NCI-H1092 (cell line): ENCODE measurements at places on chromosomes 16 and 17.

DNA sequence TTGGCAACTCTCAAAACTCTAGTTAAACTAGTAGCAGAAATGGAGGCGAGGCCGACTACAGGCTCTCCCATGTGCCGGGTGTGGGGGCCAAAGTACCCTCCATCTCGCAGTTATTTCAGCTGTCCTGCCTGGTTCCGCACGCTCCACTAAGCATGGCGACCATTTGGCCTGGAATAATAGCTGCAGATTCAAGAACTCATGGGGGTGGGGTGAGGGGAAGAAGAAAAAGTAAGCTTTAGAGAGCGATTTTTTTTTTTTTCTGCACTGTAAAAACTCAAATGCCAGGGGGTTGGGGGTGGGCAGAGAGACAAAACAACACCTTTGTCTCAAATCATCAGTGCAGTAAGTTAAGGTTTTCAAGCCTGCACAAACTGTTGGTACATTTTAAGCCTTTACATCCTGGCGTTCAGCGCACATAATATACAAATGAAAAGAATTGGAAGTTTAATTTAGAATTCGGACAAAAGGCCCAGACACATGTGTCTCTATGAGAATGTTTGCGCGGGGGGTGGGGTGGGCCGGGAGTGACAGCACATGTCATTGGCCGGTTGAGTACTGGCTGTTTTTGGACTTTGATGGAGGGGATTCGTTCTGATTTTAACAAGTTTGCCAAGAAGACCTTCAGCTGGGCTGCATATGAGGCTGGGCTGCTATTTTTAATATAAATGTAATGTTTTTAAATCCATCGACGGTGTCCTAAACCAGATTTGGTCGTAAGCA is 694.7 kb upstream of the SALL1 start:
- no peak for DNase-seq

DNA sequence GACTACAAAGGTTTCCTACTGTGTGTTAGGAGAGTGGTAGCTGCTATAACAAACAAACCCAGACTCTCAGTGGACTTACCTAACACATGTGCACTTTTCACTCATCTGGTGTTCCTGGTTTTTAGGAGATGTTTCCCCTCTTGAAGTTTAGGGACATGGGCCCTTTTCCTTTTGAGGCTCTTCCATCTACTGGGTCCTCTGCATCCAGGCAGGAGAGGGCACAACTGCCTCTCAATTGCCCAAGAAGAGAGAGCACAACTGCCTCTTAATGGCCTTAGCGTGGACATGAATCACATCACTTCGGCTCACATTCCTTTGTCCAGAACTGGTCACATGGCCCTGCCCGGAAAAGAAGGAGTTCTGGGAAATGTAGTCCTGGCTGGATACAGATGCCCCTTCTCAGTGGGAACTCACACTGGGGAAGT is 9.8 kb upstream of the TNRC6C start:
- no peak for DNase-seq

GRCh38 chr17:76130473-76130872 is 10.6 kb downstream of the FOXJ1 start:
- DNase-seq = no peak

DNA sequence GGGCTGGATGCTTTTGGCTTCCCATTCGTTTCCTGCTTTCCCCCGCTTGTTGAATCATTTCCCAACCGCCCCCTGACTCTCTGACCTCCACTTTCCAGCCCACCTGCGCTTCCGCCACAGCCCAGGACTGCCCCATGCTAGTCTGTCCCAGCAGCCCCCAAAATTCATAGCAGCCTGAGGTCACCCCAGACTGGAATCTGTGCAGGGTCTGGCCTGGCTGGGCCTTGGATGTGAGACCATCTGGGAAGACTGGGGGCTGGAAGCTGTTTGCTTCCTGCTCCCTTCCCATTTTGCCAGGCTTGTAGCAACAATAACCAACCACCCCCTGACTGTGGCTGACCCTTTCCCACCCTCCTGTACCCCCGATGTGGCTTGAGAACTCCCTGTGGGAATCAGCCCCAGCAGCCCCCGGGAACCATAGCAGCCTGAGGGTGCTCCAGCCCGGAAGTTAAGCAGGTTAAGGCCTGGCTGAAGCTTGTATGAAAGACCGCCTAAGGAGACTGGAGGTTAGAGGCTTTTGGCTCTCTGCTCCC is 2290.8 kb downstream of the TP53TG3F start:
- no peak for DNase-seq

GRCh38 chr16:87407511-87408112 is 15.5 kb downstream of the MAP1LC3B start:
- no peak for DNase-seq

DNA sequence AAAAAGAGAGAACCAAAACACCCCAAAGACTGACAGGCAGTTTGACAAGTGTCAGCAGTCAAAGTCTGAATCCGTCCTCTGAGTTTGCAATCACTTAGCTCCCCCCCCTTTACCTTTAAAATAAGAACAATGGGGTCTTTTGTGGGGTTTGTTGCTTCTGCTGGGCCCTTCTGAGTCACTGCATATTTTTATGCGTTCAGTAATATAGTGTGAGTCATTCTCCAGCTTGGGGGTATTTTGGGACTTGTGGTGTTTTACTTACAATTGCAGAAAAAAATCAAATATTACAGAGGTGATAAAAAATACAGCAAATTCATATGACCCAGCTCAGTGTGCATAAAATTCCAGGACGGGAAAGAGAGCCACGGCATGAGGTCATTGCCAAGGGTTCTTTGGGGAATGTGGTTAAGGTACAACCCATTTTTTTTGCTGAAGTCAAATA is 120.1 kb downstream of the CYLD start:
- DNase-seq = no peak

DNA sequence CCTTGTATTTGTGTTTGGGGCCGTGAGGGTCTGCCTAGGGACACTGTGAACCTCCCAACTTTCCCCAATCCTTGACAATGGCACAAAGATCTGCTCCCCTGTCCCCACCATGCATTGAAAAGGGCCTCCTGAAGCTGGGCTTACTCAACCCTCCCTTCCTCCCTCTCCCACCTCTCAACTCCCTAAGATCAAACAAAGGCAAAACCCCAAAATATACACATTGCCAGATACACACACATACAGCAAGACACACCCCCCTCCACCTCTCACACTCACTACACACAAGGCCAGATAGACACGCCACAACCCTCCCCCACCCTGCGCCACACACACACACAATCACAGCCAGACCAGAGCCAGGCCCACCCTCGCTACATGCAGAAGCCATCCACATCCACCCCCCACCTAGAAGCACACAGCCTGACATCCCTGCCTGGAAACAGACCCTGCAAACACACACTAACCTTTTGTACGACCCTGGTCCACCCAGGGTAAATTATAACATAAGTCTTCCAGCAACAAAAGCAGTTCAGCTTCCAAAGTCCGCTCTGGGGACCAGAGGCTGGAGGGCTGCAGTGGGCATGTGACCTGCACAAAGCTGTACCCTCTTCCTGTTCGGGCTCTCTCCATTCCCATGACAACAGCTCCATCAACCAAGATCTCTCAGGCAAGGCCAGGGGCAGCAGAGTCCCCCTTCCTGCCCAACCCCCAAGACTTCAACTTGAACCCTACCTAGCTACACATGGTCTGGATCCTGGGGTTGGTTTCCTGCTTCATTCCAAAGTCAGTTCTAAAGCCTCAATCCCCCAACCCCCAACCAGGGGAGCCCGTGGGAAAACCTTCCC is 1.9 kb downstream of the PCGF2 start:
- DNase-seq = no peak

- DNase-seq = no peak
Observed at GRCh38 chr16:50857881-50858280, 116.0 kb downstream of the CYLD start.

DNA sequence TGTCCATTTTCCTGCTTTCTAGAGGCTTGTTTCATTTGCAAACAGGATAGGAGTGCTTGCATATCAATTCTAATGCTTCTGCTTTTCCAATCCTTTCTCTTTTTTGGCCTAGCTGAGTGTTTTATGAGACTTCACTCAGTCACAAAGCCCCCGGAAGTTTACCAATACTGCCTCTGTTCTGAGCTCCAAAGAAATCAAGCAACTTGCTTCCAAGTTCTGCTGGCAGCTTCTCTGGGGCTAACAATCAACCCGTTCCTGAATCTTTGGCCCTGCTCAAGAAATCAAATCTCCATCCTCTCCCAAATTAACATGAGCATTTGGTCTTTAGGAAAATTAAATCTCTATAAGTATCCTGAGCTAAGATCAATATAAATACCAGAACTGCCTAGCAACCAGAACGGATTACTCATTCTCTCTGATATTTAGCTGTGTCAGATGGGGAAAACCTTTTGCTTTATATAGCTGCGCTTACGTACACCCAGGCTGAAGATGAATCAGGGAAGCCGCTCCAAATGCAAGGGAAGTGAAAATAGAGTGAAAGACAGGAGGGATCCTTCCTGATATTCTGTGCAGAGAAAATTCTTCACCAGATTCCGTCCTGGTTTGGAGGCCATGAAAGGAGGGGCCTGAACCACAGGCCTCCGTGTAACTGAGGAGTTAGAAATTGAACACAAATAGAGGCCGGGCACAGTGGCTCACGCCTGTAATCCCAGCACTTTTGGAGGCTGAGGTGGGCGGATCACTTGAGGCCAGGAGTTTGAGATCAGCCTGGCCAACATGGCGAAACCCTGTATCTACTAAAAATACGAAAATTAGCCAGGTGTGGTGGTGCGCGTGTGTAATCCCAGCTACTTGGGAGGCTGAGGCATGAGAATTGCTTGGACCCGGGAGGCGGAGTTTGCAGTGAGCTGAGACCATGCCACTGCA is 23.3 kb upstream of the GRB2 start:
- no peak for DNase-seq

GRCh38 chr16:57534337-57534880 is 2.0 kb downstream of the CCDC102A start:
- no peak for DNase-seq

DNA sequence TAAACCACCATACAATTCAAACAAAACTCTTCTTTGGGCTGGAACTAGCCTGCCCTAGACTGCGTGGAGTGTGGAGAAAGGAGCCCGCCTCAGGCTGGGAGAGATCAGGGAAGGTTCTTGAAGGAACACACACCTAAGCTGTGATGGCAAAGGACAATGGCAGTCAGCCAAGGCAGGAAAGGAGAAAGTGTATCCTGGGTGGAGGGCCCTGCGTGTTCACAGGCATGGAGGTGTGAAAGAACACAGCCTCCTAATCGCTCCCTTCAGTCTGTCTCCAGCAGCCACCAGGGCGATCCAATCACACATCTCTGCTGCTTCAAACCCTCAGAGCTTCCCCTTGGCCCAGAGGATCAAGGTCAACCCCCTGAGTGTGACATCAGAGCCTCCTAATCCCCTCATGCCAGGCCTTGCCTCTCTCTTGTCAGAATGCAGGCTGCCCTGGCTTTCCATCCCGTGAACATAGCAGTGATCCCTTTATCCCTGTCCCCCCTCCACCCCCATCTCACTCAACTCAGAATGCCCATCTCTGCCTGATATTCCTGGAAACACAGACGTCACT is 173.0 kb downstream of the KATNIP start:
- no peak for DNase-seq

- DNase-seq = no peak
Observed at GRCh38 chr16:11105038-11105903, 150.7 kb downstream of the SOCS1 start.

DNA sequence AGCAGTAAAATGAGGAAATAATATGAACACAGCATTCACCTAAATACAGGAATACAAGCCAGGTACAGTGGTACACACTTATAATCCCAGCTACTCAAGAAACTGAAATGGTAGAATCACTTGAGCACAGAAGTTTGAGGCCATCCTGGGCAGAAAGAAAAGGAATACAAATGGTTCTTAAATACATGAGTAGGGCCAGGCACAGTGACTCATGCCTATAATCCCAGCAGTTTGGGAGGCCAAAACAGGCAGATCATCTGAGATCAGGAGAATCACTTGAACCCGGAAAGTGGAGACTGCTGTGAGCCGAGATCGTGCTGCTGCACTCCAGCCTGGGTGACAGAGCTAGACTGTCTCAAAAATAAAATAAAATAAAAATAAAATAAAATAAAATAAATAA is 23.0 kb upstream of the SMG8 start:
- no peak for DNase-seq

DNA sequence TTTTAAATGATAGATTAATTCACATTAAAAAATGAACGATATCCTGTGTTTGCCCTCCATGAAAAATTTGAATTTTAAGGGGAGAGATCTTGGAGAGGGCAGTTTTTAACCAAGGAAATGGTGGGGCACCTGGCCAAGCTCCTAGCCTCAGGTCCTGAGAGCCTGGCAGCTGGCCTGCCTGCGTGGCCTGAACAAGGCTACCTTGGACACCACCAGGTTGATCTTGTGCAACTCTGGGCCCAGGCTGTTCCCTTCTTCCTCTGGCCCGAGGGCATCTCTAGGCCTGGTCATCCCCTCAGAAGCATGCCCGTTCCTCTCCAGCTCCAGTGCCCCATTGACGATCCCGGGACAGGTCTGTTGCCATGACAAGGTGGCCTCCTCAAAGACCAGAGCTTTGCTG is 33.4 kb upstream of the LONP2 start:
- no peak for DNase-seq

- no peak for DNase-seq
Observed at GRCh38 chr16:4245077-4245791, 3.4 kb upstream of the SRL start.

- DNase-seq = no peak
Observed at GRCh38 chr16:28167730-28168129, 44.0 kb downstream of the XPO6 start.

- no peak for DNase-seq
Observed at GRCh38 chr16:11327277-11328171, 17.7 kb upstream of the RMI2 start.

DNA sequence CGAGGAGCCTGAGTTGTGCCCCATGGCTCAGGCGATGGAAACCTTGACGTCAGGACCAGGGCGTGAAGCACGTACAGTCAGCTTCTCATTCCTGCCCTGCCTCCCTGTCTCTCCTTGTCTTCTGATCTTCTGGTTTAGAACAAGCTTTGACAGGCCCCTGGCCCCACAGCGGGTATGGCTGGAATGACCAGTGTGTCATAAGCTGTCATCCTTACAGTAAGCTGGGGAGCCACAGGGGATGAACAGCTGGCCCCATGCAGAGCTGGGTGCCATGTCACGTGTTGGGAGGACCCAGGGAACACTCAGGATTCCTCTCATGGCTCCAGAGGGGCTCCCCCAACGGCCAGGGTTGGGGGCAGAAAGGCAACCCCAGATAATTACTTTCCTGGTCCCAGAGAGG is 157.6 kb upstream of the PLCG2 start:
- DNase-seq = no peak

DNA sequence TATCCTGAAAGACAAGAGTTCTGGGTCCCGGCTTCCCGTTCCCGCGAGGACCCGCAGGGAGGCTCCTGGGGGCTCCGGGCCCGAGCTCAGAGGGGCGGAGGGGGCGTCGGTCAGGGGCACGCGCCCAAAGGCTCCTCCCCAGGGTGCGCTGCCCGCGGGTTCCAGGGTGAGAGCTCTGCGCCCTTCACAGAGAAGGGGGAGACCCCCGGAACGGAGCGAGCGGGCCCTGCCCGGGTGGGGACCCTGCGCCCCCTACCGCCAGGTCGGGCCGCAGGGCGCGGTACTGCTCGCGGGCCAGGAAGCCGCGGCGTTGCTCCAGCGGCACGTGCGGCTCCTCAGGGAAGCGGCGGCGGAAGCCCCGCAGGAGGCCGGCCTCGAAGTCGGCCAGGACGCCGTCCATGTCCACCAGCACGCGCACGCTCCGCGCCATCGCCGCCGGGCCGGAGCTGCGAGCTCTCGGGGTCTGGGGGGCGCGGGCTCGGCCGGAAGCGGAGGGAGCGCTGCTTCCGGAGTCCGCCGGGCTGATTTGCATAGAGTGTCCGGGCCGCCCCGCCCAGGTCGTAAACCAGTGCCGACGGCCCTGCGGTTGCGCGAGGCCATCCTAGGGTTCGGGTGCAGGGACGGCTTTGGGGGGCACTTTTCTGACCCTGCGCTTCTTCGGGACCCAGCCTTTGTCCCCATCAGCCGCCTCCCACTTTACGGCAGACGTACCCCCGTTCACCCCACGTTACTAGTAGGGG is at the start of gene NT5C:
Gene NT5C, minus strand, starts transcription at position 465 of the 740 bp plus-strand sequence. Its CDS starts 35 bp downstream, at position 430.
- peak; percentile 77 for DNase-seq
